Bone marrow (tissue), 2 donors: ENCODE measurements at places on chromosomes 13 and 19.

DNA sequence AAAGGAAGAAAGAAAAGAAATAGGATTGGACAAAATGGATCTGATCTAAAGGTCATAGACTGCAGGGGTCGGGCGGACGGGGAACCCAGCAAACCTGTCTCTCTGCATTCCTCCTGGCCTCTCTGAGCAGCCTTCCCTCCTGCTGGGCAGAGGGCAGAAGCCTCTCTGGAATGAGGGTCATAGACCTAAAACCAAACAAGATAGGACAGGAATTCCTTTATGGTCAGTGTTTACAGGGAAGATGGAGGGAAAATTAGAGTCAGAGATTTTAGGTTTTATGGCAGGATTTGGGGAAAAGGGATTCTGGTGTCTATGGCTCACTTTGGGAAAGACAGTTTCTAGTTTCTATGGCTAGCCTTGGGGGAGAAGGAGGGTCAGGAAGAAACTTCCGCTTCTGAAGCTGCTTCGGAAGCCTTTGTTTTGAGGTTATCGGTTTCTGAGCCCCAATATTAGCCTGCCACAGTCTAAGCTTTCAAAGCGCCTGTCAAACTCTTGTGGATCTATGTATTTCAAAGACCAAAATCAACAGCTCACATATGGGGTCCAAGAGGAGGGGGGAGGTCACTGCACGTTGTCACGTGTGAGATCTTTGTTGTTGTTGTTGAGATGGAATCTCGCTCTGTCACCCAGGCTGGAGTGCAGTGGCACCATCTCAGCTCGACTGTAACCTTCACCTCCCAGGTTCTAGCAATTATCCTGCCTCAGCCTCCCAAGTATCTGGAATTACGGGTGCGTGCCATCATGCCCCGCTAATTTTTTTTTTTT is 18.9 kb upstream of the DPRX start:
- no peak for DNase-seq

GRCh38 chr19:17259118-17259780 is 5.3 kb downstream of the USHBP1 start:
- DNase-seq, result no peak

DNA sequence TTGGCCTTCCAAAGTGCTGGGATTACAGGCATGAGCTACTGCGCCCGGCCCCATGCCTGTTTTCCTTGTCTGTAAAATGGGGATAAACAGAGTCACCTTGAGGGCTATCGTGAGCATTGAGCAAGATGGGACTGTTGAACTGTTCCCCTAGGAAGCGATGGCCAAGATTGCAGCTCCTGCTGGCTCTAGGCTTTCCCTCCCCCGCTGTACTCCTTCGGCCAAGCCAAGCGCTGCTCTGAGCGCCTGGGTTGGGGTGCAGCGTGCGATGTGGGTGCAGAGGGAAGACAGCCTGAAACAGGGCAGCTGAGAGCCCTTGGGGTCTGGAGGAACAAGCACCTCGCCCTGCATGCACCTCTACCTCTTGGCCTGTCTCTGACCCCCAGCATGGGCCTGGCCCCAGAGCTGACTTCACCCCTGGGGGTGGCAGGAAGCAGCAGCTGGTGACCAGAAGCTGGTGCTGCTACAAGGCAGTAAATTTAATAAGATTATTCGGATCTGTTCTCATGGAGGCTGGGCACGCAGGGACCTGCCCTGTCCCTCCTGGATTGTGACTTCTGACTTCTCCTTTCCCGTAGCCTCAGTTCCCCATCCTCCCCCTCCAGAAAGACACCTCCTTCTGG is 5.3 kb downstream of the GNG8 start:
- DNase-seq, result no peak

DNA sequence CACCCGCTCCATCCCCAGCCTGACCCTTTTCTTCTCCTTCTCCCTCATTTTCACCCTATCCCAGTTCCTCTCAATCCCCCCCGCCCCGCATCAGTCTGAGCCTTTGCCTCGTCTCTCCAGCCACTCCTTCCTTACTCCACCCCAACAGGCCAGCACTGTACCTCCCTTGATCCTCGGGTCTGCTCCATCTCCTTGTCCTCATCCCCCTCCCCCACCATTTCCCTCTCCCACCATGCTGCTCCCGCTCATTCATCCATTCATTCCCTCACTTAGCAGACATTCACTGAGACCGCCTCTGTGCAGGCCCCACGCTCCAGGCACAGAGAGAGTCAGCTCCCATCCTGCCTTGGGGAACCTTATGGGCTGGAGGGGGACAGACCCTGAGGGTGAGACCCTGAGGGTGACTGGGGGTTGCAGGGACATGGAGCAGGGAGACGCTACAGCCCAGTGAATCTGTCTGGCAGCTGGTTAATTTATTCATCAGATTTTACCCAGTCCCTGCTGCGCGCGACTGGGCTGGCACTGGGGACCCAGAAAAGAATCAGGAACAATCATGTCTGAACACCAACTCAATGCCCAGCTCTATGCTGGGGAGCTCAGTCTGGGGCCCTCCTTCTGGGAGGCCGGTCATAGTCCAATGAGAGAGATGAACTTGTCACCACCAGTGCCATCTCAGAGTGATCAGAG is 881 bp downstream of the ARHGAP33 start:
- no peak for DNase-seq

- peak; percentile 87 for DNase-seq
Observed at GRCh38 chr19:11268783-11269267, 6.5 kb upstream of the DOCK6 start.

- DNase-seq, result no peak
Observed at GRCh38 chr13:33119856-33120543, 103.8 kb downstream of the KL start.
